ENCODE measurements at places on chromosomes 6 and 20.
A peak's percentile ranks its signal among the peaks of the same experiment; 100 is the strongest.

DNA sequence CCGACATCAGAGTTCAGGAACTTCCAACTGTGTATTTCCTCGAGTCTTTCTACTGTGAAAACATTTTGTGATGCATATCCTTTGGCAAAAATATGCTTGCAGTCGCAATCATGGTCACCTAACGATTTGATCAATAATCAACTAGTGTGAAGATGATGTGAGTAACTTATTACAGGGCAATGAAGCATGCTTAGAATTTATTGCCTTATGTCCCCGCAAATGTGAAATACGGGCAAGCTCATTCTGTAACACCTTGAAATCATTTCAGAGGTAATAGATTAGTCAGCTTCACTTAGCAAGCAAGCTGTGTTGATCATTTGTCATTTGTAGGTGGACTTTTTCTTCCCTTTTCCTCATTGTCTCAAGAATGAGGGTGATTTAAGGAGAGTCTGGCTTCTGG, 67.9 kb upstream of the DOK5 start:
- no peak for DNase-seq
- no peak overlapping the region for H3K4me3 ChIP-seq
- no peaks in the 10 kb centered on the region for H3K36me3 ChIP-seq
- no peaks in the 10 kb centered on the region for H3K4me1 ChIP-seq
- H3K27ac ChIP-seq = no peak overlapping the region

DNA sequence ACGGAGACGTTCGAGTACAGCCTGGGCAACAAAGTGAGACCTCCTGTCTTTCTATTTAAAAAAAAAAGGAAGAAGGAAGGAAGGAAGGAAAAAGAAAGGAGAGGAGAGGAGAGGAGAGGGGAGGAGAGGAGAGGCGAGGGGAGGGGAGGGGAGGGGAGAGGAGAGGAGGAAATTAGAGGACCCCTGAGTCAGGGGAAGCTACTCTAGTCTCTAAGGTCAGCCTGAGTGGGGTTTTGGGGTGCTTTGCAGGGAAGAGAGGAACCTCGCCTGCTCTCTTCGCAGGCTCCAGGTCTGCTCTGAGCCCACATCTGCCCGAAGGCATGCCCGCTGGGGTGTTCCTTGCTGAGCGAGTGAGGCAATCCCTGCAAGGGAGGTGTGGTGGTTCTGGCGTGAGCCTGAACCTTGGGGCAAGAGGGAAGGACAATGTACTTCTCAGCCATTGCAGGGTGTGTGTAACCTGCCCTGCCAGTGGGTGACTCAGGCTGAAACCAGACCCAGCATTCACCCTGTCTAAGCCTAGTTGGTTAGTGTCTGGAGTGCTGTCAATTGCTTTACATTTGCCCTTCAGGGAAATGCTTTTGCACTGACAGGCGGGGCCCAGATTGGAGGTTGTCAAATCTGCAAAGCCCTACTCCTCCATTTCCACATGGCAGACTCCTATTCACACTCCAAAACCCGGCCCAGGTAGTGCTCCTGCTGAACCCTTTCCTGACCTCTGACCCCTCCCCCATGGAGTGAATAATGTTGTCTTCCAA, 15.3 kb upstream of the MMP9 start:
- H3K27me3 ChIP-seq = peaks cover 9% of the 10 kb centered on the region
- peaks cover 21% of the 10 kb centered on the region for H3K4me1 ChIP-seq
- DNase-seq = no peak

GRCh38 chr6:117344444-117345291, 79.3 kb downstream of the VGLL2 start:
- no peaks in the 10 kb centered on the region for H3K36me3 ChIP-seq
- DNase-seq = no peak
- H3K27me3 ChIP-seq = peaks cover 8% of the 10 kb centered on the region
- no peaks in the 10 kb centered on the region for H3K4me1 ChIP-seq

DNA sequence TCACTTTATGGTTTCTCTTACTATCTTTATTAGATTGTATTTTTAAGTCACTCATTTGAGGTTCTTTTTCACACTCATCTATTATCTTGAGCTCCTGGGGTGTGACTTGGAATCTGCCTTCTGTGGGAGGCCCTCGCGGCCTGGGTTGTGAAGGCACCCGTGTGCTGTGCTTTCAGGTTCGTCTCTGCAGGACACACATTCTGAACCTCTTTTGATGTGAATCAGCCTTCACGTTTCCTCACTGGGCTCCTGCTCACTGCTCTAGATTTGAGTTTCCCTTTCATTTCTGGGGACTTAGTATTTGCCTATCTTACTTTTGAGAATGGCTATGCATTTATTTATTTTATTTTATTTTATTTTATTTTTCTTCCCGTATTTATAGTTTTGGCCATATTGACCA, 97.8 kb downstream of the PACRG start:
- H3K27me3 ChIP-seq = no peaks in the 10 kb centered on the region
- no peak overlapping the region for H3K4me3 ChIP-seq
- no peak overlapping the region for H3K27ac ChIP-seq
- peaks cover 20% of the 10 kb centered on the region for H3K4me1 ChIP-seq
- DNase-seq = no peak
- no peaks in the 10 kb centered on the region for H3K36me3 ChIP-seq

- H3K27ac ChIP-seq = no peak overlapping the region
- no peaks in the 10 kb centered on the region for H3K36me3 ChIP-seq
- peaks cover 21% of the 10 kb centered on the region for H3K4me1 ChIP-seq
- H3K4me3 ChIP-seq = peak overlapping the region; percentile 64
- DNase-seq = peak; percentile 49
These were observed 17.0 kb downstream of the GPX5 start for GRCh38 chr6:28542440-28543296.

DNA sequence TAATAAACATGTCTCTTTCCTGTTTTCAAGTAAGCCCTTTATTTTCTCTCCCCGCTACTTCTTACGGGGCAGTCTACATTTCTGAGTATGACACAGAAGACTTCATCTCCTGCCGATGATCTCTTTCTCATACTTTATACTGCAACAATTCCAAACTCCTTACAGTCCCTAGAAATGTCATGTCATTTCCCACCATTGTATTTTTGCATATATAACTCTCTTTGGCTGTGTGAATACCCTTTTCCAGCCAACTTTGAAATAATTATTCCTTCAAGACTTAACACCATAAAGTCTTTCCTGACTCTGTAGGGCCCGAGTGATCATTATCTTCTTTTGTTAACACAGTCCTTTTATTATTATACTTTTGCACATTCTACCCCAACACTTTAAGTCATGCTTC, 72.1 kb downstream of the SHPRH start:
- no peaks in the 10 kb centered on the region for H3K27me3 ChIP-seq
- no peak overlapping the region for H3K27ac ChIP-seq
- DNase-seq = no peak
- peaks cover 28% of the 10 kb centered on the region for H3K36me3 ChIP-seq

- no peak overlapping the region for H3K27ac ChIP-seq
- no peak for DNase-seq
- no peak overlapping the region for H3K4me3 ChIP-seq
- H3K27me3 ChIP-seq = no peaks in the 10 kb centered on the region
- H3K4me1 ChIP-seq = no peaks in the 10 kb centered on the region
- H3K36me3 ChIP-seq = no peaks in the 10 kb centered on the region
These were observed 149.4 kb upstream of the NOX3 start for GRCh38 chr6:155604991-155605390.

DNA sequence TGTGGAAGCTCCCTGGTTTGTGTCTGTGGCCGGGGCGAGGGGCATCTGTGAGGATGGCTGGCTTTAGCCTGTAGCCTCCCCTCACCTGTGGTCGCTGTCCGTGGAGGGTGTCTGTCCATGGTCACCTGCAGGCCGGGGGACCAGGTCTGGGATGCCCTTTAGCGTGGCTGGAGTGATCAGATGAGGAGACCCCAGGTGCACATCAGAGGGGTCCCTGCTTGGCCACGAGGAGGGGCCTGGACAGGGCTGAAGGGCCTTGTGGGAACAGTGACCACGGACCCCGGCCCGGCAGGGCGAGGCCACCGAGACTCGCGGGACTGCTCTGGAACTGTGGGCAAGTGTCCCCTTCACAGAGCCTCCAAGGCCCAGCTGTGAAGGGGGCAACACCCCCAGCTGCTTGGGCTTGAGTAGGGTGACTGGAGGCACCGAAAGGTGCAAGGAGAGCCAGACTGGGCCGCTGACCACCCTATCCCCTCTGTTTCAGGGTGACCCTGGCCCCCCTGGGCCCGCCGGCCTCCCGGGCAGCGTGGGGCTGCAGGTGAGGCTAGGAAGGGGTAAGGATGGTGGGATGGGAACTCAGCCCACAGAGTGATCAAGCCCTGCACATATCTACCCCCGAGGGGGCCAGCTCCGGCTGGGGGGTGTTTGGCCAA, 8.6 kb downstream of the COL9A3 start:
- no peak for DNase-seq
- no peaks in the 10 kb centered on the region for H3K27me3 ChIP-seq
- no peaks in the 10 kb centered on the region for H3K36me3 ChIP-seq
- H3K27ac ChIP-seq = no peak overlapping the region
- H3K4me3 ChIP-seq = no peak overlapping the region

GRCh38 chr20:34222208-34222607, 19.0 kb upstream of the ASIP start:
- no peaks in the 10 kb centered on the region for H3K36me3 ChIP-seq
- peaks cover 6% of the 10 kb centered on the region for H3K4me1 ChIP-seq
- no peak for DNase-seq

DNA sequence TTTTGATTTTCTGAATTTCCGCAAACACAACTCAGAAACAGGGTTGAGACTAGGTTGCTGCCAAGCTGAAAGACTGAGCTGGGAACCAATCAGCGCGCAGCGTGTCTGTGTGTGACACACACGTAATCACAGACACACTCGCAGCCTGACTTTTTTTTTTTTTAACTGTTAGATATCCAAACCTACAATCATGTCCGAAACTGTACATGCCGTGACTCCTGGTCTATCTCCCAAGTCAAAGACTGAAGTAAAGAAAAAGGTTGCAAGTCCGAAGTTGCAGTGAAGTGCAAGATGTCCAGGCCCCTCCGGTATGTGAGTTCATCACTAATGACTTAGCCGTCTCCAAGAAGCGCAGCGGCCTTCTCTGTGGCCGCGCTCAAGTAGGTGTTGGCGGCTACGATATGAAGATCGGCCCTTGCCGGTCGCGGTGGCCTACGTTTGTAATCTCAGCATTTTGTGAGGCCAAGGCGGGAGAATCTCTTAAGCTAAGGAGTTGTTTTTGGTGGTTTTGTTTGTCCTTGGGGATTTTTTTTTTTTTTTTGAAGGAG, 108.2 kb downstream of the HFE start:
- peak; percentile 89 for DNase-seq
- H3K27ac ChIP-seq = peak overlapping the region; percentile 96
- peaks cover 35% of the 10 kb centered on the region for H3K36me3 ChIP-seq
- peaks cover 41% of the 10 kb centered on the region for H3K4me1 ChIP-seq
- H3K27me3 ChIP-seq = no peaks in the 10 kb centered on the region

Data from activated CD4-positive, alpha-beta memory T cell treated with anti-CD3 and anti-CD28 coated beads, Interleukin-2, amount 10 ng/mL, durations not matched to agents 7 days and 5 days (primary cell).